CD4-positive, alpha-beta T cell treated with Interleukin-2 at 100 ng/mL for 4 hours (primary cell): ENCODE measurements at places on chromosomes 2 and 18.

DNA sequence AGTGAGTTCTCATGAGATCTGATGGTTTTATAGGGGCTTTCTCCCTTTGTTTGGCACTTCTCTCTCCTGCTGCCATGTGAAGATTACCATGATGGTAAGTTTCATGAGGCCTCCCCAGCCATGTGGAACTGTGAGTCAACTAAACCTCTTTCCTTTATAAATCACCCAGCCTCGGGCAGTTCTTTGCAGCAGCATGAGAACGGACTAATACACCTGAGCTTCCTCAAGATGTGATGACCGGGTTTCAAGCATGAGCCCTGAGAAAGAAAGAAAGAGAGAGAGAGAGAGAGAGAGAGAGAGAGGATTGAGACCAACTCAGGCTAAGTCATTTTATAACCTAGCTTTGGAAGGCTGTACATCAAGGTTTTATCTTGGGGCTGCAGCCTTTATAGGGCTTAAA, 167.7 kb upstream of the SERPINE2 start:
- no peak for DNase-seq

DNA sequence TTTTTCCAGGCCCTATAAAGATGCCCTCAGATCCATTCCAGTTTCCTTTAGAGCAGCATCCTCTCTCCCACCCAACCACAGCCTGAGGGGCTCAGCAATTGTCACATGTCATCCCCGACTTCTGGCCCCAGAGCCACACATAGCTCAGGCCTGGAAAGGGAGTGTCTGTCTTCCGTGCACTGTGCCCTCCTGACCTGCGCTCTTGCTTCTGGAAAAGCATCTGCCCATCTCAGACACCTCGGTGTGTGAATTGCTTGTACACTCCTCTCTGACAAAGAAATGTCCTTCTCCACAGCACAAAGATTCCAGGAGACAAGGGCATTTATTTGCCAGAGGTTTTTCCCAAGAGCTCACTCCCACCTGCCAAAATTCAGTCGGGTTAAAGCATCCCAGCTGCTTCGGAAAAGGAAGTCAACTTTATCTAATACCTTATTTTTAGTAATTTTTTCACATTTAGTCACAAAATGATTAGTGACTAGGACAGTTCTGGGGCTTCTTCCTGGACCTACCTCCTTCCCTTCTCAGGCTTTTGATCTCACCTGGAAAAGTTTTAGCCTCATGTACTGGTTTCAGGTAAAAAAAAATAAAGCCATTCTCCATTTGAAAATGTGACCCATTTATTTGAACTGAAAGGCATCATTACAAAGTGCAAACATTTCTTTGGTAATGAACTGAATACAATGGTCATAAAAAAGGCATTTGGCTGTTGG, 112.9 kb downstream of the PXDN start:
- no peak for DNase-seq

DNA sequence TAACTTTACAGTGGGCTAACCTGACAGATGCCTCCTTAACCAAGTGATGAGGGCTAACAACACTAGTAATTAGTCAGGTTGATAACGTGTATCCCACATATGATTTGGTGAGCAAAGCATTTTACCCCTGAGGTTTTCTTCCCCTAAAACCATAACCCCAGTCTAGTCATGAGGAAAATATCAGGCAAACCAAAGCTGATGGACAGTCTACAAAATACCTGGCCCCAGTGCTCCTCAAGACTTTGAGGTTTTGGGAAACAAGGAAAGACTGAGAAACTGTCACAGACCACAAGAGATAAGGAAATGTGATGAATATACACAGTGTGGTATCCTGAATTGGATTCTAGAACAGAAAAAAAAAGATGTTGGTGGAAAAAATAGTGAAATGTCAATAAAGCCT, 28.5 kb downstream of the MAP3K20 start:
- no peak for DNase-seq

DNA sequence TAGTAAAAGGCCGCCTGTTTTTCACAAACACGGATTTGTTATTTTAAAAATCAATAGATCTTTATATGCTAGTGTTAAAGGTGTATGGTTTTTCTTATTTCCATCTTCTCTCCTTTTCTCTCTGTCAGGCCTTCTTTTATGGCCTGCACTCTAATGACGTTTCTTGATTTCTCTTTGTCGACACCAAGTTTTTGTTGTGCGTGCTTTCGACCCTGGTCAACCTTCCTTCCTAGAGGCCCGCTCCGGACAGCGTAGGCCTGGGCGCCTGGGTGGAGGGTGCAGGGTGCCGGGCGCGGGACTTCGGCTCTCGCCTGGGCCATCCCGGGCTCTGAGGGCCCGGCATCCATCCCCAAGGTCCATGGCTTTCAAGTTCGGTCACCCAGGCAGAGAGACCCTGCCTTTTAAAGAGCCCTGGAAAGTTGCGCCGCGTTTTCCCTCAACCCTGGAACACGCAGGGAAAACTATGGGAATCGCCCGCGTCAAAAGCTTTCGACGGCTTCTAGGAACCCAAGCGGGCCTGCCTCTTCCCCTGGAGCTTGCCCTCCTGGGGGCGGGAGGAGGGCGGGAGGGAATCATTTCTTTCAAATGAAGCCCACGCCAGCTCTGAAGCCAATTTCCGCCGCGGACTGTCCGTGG, 4.1 kb upstream of the SATB2 start:
- DNase-seq, result no peak

DNA sequence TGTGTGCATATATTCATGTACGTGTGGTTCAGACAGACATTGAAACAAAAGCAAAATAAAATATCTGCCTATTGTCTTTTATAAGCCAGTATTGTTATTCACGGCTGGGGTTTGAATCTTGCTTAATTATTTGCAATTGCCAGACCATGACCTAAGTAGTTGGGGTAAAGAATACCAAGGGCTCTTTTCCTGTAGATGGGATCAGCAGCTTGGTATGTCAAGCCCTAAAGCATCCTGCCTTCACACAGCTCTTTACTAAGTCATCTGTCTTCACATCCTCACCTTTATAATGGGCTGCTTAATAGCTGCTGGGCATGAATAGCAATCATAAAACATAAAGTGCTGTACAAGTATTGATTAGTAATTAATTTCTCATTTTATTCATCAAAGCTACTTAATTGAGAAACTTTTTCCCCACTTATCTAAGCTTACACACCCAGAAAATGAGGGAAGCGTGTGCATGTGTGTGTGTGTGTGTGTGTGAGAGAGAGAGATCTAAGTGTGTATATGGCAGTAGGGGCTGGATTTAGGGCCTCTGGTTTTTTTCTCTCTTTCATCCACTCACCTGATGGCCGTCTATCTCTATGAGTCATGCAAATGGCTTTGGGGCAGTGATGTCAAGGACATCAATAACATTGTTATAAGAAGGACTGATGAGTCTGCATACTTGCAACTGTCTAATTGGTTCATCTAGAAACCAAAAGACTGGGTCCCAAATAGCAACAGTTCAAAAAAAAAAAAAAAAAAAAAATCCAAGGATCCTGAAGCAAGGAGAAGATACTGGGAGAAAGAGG, 244.1 kb upstream of the TNP1 start:
- no peak for DNase-seq

DNA sequence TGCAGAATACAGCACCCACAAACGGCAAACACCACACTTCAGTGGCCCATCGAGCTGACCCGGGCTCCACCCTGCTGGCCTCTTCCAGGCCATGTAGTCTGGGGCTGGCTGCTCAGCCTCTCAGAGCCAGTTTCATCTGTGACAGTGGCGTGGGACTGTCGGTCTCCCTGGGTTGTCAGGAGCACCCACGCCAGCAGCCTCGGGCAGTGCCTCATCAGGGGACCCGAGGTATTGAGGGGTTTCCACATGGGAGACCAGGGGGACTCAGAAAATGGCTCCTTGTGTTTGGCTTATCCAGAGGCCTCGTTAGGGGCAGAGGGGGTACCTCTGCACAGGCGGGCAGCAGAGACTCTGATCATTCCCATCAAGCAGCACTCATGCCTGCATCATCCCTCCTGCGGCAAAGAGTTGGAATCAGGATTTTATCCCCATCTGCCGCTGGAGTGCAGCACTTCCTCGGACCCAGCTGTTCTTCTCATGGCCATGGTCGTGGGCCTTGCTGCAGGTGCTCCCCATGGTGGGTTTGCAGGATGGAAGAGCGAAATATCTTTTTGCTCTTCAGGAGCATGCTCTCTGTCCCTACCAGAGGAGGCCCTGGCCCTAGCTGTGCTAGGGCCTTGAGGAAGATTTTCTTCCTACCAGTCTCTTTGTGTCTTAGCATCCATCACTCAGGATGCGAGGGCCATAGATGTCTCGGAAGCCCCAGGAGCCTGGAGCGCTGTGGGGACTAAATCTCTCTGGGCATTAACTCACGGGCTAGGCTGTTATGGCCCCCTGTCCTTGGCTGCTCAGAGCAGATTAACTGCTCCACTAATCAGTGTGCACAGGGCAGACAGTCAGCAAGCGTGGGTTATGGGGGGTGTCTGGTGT, 100.8 kb downstream of the CLIP4 start:
- DNase-seq, result no peak

DNA sequence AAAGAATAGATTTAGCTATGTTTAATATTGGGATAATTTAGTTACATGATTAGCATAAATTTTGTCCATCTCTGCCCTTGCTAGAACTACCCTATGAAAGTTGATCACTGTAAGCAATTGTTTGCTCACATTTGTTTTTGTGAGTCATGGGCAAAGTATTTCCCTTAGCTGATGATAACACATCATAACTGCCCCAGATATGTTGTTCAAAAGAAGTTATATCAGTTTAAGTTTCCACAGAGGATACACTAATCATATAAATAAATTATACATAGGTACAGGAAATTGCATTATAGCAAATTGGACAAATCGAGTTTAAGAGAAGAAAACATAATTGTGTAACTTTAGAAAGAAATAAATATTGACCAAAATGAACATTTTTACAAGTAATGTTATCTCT, 223.2 kb upstream of the PIK3C3 start:
- no peak for DNase-seq

GRCh38 chr2:189076120-189076519, 101.9 kb downstream of the COL3A1 start:
- no peak for DNase-seq

DNA sequence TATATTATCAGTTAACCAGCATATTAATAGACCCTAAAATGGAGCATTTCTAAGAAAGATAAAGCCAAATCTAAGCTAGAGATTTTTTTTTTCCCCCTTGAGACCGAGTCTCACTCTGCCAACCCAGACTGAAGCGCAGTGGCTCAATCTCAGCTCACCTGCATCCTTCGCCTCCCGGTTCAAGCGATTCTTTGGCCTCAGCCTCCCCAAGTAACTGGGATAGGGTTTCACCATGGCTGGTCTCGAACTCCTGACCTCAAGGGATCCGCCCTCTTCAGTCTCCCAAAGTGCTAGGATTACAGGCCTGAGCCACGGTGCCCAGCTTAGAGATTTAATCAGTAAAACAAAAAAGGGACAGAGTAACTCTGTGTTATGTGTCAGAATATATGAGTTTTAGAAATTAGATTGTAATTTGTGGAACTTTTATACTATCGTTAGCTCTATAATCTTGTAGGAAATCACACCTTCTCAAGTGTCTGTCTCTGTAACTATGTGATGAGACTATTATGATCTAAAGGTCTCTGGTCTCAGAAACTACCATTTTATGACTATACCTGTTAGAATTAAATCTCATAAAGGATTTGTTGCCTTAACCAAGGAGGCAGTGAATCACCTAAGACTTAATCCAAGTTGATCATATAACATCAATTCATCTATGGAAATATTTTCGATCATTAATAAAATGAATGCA, 34.0 kb downstream of the YWHAQ start:
- DNase-seq, result no peak

GRCh38 chr2:181036848-181037603, 56.6 kb downstream of the UBE2E3 start:
- peak; percentile 7 for DNase-seq

- DNase-seq, result no peak
Measured at GRCh38 chr18:54740136-54740846, 88.0 kb upstream of the RAB27B start.

- DNase-seq, result no peak
Measured at GRCh38 chr2:197249381-197250083, 61.0 kb downstream of the ANKRD44 start.

DNA sequence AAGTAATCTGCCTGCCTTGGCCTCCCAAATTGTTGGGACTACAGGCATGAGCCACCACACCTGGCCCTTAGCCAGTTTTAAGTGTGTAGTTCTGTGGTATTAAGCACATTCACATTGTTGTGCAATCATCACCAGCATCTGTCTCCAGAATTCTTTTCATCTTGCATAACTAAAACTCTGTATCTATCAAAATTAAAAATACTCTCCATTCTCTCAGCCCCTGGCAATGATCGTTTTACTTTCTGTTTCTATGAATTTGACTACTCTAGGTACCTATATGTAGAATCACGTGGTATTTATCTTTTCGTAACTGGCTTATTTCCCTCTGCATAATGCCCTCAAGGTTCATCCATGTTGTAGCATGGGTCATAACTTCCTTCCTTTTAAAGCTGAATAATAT, 45.5 kb upstream of the CAVIN2 start:
- DNase-seq, result no peak
